ENCODE measurements at places on chromosomes 1 and 21.
A peak's percentile ranks its signal among the peaks of the same experiment; 100 is the strongest.

DNA sequence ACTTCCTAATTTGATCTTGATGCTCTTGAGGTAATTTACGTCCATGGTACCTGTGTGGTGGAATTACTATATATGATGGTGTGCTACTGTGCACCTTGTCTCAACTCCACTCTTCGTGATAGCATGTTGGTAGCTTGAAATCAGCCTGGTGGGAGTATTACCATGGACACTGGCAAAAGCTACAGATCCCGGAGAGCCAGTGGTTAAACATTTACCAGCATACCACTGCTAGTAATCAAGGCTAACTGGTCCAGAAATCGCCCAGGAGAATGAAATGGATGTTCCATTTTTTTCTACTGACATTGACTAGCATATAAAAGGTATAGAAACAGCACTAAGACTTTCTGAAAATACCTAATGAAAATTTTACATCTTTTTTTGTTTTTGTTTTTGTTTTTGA lies 30.6 kb downstream of the ELK4 start:
- no peak for DNase-seq

DNA sequence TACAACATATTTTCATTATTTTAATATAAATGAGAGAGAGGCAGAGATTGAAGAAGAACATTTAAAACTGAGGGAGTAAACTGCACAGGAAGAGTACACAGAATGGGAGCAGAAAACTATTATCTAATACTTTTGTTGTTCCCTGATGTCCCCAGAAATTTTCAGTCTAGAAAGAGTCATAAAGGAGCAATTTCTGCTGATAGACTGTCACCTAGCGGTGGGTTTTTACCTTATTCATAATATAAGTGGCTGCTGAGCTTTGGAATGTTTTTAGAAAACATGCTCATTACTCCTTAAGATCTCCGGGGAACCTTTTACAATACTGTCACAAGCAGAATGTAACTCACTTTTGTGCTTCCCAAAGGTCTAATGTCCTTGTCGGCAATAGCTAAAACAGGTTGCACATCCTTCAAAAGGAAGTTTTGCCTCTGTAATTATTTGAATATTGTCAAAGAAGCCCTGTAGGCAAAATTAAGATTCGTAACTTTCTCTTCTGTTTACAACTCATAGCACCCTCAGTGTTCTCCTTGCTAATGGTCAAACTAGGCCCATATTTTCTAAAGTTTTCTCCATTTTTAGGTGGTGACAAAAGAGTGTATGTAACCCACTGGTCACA lies 4.9 kb upstream of the NPL start:
- no peak for DNase-seq

DNA sequence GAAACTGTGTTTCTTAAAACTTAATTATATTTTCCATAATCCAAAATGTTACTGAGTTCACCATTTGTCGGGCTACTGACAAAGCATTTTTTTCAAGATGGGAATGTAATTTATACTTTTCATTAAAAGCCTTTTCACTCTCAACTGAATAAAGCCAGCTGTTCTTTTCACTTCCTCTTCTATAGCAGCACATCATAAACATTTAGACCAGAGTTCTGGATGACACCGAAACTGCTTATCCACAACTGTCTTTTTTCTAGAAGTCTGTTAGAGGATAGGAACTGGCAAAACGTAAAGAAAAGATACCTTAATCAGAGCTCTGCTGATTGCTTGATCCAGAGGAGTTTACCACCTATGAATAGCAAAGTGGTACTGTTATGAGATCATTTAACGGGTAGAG lies 594.7 kb downstream of the ADGRL2 start:
- no peak for DNase-seq

- DNase-seq: no peak
Observed at GRCh38 chr1:56200442-56200841, 378.9 kb downstream of the PLPP3 start.

GRCh38 chr1:20432891-20433290 lies 53.1 kb downstream of the CAMK2N1 start:
- DNase-seq: no peak

GRCh38 chr1:156571919-156572662 lies at the start of gene IQGAP3:
TSS of gene IQGAP3 (minus strand) at chr1:156572565. CDS start at chr1:156572529, 36 bp downstream.
- no peak for DNase-seq

DNA sequence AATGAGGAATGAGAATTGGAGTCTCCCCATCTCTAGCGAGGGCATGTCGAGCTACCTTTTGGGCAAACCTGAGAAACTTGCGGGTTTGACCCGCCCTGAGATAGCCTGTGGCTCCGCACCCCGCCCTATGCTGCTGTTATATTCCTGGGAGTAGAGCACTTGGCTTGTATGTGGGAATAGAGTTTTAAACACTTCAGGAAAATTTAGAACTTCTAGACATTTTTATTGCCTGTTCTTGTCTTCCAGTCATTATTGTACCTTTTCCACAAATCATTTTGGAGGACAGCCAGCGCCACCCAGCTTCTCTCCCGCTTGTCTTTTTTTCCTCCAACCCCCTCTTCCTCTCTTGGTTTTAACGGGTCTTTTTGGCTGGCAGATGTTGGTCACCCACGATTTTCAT lies 738 bp downstream of the GNPAT start:
- DNase-seq: no peak

GRCh38 chr1:178864326-178864725 lies 6.6 kb downstream of the ANGPTL1 start:
- DNase-seq: no peak

- no peak for DNase-seq
Observed at GRCh38 chr1:208132287-208132882, 111.8 kb downstream of the PLXNA2 start.

GRCh38 chr21:32001390-32001789 lies 128.6 kb downstream of the HUNK start:
- DNase-seq: no peak

GRCh38 chr1:75616436-75617433 lies 5.8 kb upstream of the SLC44A5 start:
- DNase-seq: no peak

- no peak for DNase-seq
Observed at GRCh38 chr1:195439661-195440060, 1168.6 kb downstream of the KCNT2 start.

DNA sequence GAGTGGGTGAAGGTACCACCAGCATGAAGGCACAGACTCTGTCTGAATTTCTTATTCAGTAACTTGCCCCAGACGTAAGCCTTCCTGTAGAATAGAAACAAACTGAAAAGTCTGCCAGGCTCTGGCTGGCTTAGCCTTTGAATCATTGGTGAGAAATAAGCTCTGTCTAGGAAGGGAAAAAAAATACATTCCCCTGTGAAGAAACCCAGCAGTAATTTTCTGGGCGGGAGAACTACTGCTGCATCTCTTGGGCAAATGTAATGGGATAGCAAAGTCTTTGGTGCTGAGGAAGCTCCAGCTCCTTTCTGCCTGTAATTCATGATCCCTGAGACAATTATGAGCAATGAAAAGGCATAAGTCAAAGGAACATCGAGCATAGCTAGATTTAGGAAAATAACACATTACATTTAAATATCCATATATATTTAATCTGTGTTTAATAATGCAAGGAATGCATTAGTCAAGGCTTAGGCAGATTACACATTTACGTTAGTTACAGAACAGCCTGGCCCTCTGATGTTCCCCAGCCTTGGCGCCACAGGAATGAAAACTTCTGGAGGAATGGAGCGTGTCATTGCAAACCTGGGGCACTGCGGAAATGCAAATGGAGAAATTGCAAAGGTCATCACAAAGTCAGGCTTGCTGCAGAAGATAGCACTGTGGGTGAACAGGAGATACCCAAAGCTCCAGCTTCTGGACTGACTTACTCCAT lies 216.3 kb upstream of the CAMK1G start:
- no peak for DNase-seq

GRCh38 chr1:229579059-229579673 lies 20.7 kb upstream of the ABCB10 start:
- no peak for DNase-seq

DNA sequence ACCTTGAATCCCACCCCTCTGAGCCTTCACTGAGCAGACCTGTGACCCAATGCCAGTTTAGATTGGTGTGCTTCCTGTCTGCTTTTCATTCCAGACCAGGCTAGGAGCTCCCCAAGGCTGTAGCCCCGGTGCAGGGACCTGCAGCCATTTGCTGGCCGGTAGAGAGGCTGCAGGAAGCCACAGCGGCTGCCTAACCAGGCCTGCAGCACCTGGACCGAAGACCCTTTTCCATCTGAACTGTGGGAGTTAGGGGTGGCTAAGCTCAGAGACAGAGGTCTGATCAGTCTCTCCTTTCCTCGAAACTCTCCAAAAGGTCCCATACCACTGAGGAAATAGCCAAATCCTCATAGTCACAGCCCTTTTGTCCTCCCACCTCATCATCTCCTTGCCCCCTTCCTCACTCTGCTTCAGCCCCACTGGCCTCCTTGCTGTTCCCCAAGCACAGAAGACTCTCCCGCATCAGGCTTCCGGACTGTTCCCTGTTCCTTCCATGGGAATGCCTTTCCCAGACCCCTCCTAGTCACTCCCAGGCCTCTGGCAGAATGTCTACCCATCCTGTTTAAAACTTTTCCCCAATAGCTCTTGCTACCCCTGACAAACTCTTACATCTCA lies 674 bp upstream of the TTC4 start:
- DNase-seq: no peak

- no peak for DNase-seq
Observed at GRCh38 chr1:45332346-45332720, 5.6 kb downstream of the HPDL start.

- DNase-seq: no peak
Observed at GRCh38 chr21:30194701-30195299, 21.1 kb downstream of the CLDN8 start.

- no peak for DNase-seq
Observed at GRCh38 chr1:100778748-100779147, 59.2 kb downstream of the VCAM1 start.

- DNase-seq: no peak
Observed at GRCh38 chr1:19825298-19825697, 10.2 kb upstream of the RNF186 start.

GRCh38 chr1:37556712-37557196 lies at the start of gene DNALI1:
TSS of gene DNALI1 (plus strand) at chr1:37556940. CDS start at chr1:37556995, 55 bp downstream.
- no peak for DNase-seq

DNA sequence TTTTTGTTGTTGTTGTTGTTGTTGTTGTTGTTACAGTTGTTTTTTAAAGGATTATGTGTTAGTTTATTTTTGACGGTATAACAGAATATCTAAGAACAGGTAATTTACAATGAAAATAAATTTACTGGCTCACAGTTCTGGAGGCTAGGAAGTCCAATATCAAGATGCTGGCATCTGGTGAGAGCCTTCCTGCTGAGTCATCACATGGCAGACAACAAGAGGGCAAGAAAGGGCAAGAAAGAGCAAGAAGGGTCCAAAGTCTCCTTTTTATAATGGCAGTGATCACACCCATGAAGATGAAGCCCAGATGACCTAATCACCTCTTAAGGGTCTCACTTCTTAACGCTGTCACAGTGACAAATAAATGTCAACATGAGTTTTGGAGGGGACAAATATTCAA lies 142.1 kb downstream of the NEGR1 start:
- DNase-seq: no peak

DNA sequence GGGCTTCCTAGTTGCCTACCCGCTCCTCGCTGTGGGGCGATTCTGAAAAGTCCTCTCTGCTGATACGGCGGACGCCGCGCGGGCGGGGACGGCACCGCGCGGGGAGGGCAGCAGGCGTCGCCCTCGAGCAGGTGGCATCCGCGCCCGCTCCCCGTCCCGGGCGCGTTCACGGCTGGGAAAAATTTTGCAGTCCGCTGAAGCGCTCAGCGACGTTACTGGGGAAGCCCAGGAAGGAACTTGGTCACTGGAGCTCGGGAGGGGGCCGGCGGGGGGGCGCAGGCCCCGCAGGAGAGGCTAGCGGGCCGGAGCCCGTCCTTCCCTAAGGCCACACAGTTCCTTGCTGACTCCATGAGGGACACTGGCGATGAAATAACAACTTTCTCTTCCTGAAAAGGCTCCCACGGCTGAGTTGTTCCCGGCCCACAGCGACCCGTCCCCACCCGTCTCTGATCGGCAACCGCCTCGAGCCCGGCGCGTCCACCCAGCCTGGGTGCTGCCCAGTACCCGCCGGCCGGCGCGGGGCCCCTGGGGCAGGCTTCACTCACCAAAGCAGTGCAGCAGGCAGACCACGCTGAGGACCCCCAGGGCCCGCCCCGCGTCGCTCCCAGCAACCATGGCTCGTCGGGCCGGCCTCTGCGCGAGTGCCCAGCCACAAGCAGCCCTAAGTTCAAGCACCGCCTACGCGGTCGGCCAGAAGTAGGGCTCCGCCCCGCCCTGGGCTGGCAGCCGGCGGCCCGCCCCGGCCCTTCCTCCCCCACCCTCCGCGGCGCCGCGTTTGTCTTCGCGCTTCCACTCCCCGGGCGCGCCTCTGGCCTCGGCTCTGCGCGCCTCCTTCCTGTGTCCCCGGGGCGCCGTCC lies at the start of gene CD58:
Gene CD58, minus strand, starts transcription at position 669 of the 857 bp plus-strand sequence. Its CDS starts 54 bp downstream, at position 615.
- peak; percentile 75 for DNase-seq

DNA sequence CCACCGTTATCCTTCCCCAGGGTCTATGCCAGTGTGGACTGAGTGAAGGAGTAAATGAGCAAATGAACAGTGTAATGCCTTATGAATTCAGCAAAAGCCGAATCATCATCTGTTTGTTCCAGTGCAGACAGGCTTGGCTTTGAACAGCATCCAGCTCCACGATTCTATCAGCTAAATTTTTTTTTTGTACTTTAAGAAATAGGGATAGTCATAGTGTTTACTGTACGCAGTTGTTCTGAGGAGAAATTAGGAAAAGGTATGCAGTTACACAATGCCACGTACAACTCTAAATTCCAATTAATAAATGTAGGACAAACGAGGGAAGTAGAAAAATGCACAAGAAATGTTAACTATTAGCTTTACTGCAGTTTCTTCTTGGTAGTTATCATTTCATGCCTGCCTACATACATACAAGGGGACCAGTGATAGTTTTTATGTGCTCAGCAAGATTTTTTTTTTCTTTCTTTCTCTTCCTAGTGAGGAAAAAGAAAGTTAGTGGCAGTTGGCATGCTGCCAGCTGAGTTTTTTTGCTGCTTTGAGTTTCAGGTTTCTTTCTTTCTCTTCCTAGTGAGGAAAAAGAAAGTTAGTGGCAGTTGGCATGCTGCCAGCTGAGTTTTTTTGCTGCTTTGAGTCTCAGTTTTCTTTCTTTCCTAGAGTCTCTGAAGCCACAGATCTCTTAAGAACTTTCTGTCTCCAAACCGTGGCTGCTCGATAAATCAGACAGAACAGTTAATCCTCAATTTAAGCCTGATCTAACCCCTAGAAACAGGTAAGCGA lies at the start of gene IFI44L:
Gene IFI44L, plus strand, starts transcription at position 646 of the 777 bp plus-strand sequence. CDS start 7,468 bp downstream, outside the sequence.
- DNase-seq: peak; percentile 42

GRCh38 chr1:93394514-93394913 lies 48.8 kb downstream of the DR1 start:
- DNase-seq: no peak

Data from stimulated activated CD8-positive, alpha-beta memory T cell treated with anti-CD3 and anti-CD28 coated beads, Interleukin-4, amount 100 ng/mL, for 4 hours (primary cell).